ENCODE measurements at places on chromosomes 5 and 9.

DNA sequence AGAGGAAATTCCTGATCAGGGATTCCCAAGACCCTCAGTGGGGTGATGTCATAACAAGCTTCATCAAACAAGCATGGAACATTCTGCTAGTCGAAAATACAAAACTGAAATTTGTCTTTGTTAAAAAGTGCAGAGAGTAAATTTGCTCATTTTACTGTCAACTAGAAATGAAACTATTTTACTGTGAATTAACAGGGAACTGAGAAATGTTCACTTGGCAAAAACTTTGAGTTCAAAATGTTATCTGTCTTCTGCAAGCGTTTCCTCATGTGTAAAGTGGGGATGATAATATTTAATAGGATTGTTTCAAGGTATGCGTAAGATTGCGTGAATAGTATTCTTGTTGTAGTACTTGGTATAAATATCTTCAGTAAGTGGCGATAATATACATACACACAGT is 45.4 kb downstream of the ALDH1A1 start:
- DNase-seq: no peak

- DNase-seq: no peak
Observed at GRCh38 chr9:89579741-89580385, 24.9 kb upstream of the GADD45G start.

DNA sequence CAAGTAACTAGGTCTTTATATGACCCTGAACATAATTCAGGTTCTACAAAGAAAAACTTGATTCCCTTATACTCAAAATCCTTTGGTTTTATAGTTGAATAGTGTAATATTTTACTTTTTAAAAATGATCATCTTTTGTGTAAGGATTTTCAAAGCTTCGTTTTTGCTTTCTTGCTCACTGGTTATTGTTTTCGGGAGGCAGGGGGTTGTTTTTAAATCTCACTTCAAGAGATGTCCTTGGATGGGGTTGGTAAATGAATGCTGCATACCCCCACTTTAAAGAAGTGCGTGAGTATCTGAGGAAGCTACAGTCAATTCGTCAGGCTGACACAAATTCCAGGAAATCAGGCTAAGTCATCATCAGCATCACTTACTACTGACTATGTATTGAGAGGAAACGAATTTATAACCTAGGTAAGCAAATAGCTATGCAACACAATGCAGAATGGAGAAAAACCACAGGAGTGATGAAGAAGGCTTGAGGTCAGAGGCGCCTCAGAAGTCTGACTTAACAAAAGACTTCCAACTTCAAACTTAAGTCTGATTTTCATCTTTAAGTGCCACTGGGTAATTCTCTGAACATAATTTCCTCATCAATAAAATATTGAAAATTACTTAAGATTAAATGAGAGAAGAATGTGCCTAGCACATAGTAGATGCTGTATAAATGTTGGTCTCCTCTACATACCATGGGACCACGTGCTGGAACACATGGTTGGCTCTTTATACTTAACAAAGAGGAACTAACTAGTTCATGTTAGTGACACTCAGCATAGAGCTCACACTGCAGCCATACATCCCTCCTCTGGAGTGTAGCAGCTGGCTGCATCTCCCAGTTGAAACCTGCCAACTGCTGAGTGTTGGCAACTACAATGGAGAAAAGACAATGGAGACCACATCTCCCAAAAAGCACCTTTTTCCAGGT is 106.0 kb upstream of the KIF2A start:
- no peak for DNase-seq

DNA sequence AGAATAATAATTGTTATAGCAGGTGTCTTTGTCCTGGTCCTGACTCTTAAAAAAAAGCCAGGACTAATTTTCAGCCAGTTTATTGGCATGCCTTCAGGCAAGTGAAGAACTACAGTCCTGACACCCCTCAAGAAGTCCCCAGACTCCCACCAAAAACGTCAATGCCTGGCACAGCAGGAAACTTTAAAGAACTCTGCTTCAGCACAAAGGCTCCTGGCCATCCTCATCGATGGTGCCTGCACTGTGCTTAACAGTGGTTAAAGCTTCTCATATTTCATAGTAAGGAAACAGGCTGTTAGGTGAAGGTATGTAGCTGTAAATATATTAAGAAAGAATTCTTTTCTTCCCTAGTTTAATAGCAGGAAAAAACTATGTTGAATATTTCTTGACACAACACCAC is 280.1 kb upstream of the PUM3 start:
- no peak for DNase-seq

DNA sequence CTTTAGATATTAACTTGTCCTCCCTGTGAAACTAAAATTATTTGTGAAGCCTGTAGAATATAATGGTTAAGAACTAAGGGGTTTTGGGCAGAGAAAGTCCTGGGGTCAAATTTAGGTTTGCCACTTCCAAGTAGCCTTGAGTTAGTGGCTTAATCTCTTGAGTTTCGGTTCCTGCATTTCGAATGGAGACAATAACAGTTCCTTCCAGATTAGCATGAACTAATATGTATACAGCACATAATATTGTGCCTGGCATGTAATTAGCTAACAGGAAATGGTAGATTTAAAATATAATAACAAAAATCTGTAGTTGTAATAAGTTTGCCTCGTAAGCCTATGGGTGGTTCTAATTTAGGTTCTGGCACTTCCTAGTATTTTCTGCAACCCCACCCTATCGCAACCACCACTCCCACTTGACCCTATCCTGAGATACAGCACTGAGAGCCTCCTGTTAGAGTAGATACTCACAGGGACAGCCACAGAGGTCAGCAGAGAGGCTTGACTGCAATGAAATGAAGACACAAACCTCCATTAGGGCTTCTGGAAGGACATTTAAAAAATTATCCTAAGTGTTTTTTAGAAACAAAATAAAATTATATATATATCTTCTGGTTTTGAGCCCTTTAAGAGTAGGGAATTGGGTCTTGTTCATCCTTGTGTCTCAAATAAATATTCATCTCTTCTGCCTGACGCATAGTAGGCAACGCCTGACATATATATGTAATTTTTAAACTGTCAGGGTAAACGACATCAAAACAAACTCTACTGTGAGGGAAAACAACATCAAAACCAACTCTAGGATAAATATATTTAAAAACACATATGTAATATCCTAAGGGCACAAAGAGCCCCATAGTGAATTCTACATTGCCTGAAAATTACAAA is 8.5 kb downstream of the SPINK9 start:
- DNase-seq: no peak

DNA sequence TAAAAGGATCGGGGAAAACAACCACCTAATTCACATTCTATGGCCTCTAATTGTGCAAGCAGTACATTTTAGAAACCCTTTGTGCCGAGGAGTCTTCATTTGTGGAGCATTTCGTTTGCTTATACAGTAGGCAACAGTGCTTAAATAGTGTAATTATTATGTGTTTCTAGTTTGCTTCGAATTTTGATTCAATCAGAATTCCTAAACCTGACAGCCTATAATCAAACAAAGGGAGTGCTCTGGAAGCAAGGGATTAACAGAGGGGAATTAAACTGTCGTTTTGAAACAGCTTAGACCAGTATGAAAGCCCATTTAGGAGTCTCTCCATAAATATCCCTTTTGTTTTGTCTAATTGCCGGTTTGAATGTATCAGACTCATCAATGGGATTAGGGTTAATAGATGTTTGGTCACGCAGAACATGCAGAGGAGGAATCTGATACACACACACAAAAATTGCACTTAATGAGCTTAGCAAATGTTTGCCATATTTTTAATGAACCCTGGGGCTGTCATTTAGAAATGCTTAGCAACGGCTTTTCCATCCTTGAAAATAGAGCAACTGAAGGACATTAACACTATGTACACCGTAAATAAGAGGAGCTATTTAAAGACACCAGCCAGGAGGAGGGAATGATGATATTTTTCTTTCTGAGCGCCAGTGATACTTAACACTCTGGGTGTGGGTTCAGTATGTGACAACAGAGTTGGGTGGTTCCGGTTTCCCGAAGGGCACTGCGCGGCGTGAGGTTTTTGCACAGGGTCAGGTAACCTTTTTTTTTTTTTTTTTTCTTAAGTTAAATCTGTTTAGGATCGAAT is 404.7 kb downstream of the TLE4 start:
- DNase-seq: no peak

Data from stimulated activated CD8-positive, alpha-beta memory T cell treated with anti-CD3 and anti-CD28 coated beads, Interleukin-4, amount 100 ng/mL, for 4 hours (primary cell).